ENCODE measurements at places on chromosomes 16 and 17.

DNA sequence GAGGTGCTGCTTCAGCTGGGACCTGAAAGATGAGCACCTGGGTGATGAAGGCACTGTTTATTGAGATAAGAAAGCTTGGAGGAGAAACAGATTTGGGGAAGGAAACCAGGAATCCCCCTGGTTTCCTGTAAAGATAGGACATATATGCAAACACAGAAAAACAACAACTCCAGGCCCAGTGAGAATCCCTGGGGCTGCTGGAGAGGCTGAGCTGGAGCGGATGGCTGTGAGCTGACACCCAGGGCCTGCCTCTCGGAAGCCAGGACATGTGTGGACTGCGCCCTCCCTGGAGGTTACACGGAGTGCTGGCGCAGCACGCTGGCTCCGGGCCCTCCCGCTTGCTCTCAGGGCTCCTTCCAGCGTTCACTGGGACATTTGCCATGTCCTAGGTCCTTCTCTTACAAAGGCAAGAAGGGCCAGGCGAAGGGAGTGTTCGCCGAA lies 57.5 kb downstream of the CYB5B start:
- DNase-seq, result no peak

DNA sequence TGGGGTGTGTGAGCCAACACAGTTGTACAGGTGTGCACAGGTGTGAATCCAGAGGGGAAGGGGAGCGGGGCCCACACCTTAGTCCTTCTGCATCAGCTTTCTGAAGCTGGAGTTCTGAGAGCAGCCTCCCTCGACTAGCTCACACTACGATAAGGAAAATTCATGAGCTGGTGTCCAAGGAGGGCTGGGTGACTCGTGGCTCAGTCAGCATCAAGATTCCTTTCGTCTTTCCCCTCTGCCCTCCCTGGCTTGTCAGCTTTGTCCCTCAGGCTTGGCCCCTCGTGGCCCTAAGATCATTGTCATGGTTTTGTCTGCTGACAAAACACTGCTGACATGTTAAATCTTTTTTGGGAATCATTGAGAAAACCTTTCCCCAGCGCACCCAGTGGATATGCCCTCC lies 47.5 kb downstream of the OR1D5 start:
- DNase-seq, result no peak

DNA sequence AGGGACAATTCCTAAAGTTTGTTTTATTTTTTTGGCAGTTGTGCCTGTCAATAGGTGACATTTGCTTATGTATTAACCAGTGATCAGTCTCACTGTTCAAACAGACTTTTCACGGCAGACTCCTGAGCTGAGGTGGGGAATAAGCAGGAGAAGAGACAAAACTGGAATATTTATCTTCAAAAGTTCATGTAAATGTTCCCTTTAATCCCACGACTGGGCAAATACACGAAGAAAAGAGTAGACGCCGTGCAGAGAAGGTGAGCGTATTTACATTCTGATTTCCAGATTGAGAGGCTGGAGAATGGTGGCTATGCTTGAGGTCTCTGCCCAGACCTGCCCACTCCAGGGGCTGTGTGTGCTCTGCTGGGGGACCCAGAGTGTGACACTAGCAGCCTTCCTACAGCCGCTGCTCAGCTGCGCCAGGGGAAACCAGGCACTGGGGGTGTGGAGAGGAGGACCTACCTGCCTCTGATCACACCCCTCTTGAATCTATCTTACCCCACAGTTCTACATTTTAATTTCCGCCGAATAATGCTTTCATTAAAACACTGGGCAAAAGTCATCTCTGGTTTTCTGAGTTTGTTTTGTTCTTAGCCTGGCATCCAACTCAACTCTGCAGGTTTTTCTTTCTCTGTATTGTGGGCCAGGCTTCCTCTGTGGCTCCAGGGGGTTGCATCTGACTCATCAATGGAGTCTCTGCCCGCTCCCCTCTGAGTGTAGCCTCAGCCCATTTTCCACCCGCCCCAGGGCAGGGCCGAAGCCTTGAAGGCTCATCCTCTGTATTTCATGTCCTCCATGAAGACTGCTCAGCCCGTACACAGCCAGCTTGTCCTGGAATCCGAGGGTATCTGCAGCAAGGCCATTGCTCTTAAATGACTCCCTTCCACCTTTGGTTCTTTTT lies 237.1 kb downstream of the NTN1 start:
- no peak for DNase-seq

DNA sequence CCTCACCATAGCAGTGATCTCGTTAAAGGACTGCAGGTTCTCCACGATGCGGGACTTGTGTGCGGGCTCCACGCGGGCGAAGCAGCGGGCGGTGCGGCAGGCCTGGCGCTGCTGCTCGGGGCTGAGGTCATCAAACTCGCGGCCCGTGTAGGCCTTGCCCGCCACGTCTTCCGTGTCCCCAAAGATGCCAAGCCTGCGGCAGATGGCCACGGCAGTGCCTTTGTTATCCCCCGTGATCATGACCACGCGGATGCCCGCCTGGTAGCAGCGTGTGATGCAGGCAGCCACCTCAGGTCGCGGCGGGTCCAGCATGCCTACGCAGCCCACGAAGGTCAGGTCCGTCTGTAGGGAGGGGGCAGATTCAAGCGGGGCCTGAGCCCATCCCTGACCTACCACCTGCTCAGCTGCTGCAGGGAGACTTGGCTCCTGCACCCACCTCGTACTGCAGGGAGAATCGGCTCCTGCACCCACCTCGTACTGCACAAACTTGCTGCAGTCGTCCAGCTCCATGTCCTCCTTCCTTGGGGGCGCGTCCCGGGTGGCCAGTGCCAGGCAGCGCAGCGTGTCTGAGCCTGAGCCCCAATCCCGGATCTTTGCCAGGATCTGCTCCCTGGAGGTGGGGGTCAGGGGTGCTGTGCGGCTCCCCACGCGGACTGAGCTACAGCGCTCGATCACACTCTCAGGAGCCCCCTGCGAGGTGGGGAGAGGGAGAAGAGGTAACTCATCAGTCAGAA lies 23.1 kb downstream of the ATP2A3 start:
- no peak for DNase-seq

GRCh38 chr16:89084814-89085612 lies 8.6 kb upstream of the ACSF3 start:
- no peak for DNase-seq

- DNase-seq, result no peak
These were observed 1.1 kb downstream of the HS3ST6 start for GRCh38 chr16:1917056-1917664.

DNA sequence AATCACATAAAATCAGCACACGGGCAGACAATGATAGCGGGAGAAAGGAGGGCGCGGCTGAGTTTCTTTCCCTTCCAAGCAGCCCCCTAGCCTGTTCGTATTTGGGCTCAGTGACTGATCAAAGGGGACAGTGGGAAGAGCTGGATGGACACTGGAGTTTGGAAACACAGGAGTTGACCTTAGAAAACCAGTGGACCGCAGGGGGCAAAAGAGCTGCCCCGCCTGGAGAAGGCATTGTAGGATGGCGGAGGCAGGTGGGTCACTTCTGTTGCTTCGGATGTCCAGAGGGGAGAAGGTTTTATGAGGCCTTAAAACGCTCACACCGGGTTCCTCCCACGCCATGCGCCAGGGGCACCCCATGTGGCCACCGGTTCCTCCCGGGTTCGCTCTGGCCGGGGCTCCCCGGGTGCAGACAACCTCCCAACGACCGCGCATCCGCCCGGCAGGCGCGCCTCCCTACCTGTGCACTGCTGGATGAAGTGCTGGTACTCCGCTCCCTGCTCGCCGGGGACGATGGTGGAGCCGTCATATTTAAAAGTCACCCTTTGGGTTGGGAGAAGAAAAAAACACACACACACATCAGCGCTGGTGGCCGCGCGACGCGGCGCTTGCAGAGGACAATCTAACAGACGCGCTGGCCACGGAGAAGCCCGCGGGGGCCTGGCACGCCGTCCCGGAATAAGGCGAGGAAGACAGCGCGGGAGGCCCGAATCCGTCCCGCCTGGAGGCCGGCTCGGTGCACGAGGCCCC lies 662 bp downstream of the COTL1 start:
- DNase-seq, result no peak

DNA sequence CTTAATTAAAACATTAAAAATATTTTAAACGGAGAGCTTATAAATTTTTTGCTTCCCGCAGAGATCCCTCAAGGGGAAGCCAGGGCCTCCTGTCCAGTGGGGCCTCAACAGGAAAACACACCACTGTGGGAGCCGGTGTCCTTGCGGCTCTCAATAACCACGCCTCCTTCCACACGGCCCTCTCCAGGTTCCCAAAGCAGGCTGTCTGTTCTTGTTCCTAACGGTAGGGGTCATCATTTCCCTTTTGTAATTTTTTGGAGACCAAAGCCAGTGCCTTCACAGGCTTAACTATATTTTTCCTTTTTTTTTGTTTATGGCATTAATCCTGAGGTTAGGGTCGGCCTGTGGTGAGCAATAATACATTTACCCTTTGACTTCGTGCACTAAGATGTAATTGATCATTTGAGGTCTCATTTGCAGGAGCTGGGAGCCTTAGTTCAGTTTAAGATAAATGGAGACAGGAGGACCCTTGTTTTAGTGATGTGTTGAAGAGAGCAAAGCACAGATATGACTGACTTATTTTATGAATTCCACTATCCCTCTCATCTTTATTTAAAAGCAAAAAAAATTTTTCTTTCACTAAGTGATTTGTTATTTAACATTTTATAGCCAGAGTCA lies 77.5 kb upstream of the N4BP1 start:
- DNase-seq, result no peak

GRCh38 chr16:46842192-46842895 lies 11.4 kb upstream of the C16orf87 start:
- no peak for DNase-seq

DNA sequence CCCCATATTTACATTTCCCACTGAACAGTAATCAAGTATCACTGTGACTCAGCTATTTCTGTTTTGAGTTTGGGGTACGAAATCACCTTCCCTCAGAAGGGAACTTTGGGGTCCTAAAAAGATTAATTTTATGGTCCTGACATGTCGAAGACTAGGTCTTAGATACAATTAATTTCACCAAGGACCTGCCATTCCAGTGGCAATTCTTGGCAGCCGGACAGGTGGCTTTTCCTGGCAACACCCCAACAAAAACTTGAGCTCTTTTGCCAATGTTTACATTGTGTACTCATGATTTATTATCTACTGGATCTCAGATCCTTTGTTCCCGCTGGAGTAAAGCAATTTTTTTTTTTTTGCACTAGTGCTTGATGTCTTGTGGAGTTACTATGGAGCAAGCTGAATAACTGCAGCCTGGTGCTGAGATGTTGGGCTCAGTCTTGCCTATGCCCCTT lies 14.4 kb downstream of the SLFN5 start:
- DNase-seq, result no peak

- no peak for DNase-seq
These were observed 49.4 kb downstream of the WSB1 start for GRCh38 chr17:27343294-27343693.

DNA sequence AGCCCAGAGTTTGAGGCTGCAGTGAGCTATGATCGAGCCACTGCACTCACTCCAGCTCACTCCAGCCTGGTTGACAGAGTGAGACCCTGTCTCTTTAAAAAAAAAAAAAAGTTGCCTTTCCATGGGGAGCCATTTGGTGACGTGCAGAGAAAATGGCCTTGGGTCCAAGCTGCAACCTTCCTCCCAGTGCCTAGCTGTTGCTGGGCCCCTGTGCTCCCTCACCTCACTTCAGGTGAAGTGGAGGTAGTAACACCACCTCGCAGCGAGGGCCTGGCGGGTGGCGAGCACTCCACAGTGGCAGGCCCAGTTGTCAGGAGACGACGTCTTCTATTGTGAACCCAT lies 17.4 kb downstream of the SYT17 start:
- DNase-seq, result no peak

DNA sequence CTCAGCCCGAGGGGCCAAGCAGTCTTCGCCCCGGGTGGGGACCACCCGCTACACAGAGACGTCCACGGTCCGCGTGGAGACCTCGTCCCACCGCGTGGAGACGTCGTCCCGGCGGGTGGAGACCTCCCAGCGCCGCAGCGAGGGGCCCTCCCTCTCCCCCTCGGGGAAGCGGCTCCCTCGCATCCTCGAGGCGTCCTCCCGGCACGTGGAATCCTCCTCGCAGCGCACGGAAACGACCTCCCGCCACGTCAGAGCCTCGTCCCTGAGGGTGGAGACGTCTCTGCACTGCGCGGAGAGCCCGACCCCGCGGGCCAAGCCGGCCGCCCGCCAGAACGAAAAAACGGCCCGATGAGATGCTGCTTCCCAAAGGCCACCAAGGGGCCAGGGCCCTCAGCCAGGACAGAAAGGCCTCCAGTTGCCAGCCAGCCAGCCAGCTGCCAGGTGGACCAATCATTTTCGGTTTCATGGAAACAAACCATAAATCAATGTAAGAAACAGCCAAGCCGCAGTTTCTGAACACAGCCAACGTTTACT lies 424 bp downstream of the C17orf100 start:
- DNase-seq, result no peak

DNA sequence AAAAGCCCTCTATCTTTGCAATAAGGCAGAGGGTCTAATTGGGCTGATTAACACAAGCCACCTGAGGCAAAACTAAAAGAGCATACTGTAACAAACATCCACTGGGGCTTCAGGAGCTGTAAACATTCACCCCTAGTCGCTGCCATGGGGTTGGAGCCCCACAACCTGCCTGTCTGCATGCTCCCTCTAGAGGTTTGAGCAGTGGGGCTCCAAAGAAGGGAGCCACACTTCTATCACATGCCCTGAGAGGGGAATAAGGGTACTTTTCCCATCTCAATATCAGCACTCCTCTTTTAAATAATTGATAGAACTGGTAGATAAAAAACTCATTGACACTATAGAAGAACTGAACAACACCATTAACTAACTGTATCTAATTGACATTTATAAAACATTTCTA lies 130.1 kb upstream of the COX10 start:
- DNase-seq, result no peak

GRCh38 chr16:11014136-11014535 lies 69.8 kb downstream of the CLEC16A start:
- no peak for DNase-seq

DNA sequence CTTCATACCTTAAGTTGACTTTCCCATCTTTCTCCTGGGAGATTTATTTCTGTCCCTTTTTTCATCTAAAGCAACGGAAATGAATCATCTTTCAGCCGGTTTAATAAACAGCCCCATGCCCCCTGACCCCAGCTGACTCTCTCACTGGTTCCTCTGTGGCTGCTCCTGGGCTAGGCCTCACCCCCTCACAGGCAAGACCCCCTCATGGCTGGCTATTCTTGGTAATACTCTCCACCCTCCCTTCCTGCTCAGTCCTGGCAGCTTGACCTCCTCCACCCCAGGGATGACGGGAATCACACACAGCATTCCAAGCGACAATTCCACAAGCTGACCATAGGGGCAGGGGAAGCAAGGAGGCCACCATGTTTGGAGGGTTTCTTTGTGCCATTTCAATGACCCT lies 1.5 kb upstream of the ADAP2 start:
- no peak for DNase-seq
